Aorta (tissue), 5 donors: ENCODE measurements at places on chromosomes 7 and 10.

- no peak for DNase-seq
Measured at GRCh38 chr10:22620929-22621328, 93.4 kb downstream of the PIP4K2A start.

- no peak for DNase-seq
Measured at GRCh38 chr7:73567846-73568685, 10.3 kb downstream of the TBL2 start.

GRCh38 chr7:23490357-23491135 lies 20.3 kb upstream of the IGF2BP3 start:
- DNase-seq, result peak; percentile 68

GRCh38 chr10:90598513-90598912 lies 259.3 kb downstream of the HTR7 start:
- no peak for DNase-seq

GRCh38 chr10:119025336-119025735 lies 4.2 kb upstream of the NANOS1 start:
- peak; percentile 96 for DNase-seq
